ENCODE measurements at places on chromosomes 7 and 10.

DNA sequence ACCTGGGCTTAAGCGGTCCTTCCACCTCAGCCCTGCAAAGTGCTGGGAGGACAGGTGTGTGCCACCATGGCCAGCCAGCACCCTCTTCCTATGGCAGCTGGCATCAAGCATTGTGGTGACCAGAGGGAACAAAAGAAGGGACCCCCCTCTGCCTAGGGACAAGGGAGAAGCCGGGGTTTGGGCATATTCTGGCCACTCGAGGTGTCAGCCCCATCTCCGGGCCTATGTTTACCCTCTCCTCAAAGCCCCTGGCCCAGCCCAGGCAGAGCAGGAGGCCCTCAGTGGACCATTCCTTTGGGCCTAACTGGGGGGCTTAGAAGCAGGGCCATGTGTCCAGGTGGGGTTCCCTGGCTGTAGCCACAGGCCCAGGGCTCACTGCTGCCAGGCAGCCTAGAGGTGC lies 23.9 kb downstream of the VSIR start:
- DNase-seq = no peak

DNA sequence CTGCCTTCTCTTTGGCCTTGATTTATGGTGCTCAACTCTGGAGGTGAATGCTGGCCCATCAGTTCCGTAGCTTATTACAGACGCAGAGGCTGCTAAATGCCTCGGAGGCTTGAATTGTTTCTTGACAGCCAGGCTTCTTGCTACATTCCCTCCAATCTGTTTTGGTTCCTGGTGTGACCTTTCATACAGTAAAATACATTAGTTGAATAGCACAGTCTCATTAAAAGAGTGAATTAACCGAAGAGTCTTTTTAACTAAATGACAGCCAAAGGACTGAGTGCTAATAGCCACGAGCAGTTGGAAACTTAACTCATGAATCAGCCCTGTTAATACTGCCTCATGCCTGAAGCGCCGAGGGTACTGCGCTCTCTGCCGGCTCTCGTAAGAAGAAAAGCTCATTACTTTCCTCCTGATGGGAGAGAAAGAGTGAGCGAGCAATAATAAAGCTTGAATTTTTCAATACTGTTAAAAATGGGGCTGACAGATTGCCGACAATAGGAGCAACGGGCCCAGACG lies 236.4 kb upstream of the GPR26 start:
- no peak for DNase-seq

DNA sequence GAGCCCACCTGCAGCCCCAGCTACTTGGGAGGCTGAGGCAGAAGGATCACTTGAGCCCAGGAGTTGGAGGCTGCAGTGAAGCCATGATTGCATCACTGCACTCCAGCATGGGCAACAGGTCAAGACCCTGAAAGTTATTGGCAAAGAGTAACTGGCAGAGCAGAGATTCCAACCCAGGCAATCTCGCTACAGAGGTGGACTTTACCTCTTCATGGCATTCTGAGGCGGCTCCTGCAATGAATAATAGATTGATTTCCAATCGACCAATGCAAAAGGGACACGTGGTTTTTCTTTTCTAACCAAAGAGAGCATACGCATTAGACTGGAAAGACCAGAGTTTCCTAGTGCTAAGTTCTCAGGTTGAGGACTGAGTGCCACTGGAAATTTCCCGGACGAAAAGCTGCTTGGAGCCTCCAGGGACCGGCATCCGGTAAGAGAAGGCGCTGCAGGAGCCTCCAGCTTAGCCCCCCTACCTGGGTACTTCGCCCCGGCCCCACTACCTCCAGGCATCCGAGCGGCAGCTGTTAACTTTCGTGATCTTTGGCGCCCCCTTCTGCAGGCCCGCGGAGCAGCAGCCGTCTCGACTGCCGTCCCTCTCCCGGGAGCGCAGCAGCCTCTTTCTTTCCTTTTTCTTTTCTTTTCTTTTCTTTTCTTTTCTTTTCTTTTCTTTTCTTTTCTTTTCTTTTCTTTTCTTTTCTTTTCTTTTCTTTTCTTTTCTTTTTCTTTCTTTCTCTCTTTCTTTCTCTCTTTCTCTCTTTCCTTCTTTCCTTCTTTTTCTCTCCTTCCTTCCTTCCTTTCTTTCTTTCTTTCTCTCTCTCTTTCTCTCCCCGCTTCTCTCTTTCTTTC lies 4.1 kb downstream of the MBLAC1 start:
- DNase-seq = peak; percentile 92

- DNase-seq = no peak
These were observed 604 bp upstream of the STAM start for GRCh38 chr10:17643339-17643754.

GRCh38 chr7:25069900-25070443 lies 55.1 kb downstream of the CYCS start:
- DNase-seq = no peak

GRCh38 chr7:140972876-140973829 lies 41.6 kb downstream of the MRPS33 start:
- DNase-seq = no peak

- DNase-seq = no peak
These were observed 24.0 kb upstream of the EEPD1 start for GRCh38 chr7:36129048-36129534.

GRCh38 chr7:105638902-105639495 lies 57.7 kb upstream of the EFCAB10 start:
- no peak for DNase-seq

All from stimulated activated CD4-positive, alpha-beta T cell treated with anti-CD3 and anti-CD28 coated beads, Interleukin-1b, Interleukin-23, amount 100 ng/mL, for 24 hours (primary cell).